ENCODE measurements at places on chromosomes 5 and 9. TPM values are rescaled to one million over a fixed set of nuclear protein-coding genes. Genes with fewer than 3 reads are reported as not detected.

The SHOC1 gene
- total RNA-seq, result not detected

The NR6A1 gene
- total RNA-seq, result under 0.01 TPM

The CMYA5 gene
- 0.26 TPM for total RNA-seq

The WNT8A gene
- not detected for total RNA-seq

The SLC34A1 gene
- not detected for total RNA-seq

The GZMA gene
- not detected for total RNA-seq

The VDAC1 gene
- total RNA-seq, result 293 TPM

The DNM1 gene
- 1.1 TPM for total RNA-seq

The IL3 gene
- not detected for total RNA-seq

The TPPP gene
- 0.93 TPM for total RNA-seq

The CDO1 gene
- total RNA-seq, result 7.4 TPM

The HEMGN gene
- not detected for total RNA-seq

The B4GALT1 gene
- total RNA-seq, result 23.6 TPM

The HAPLN1 gene
- 29.7 TPM for total RNA-seq

The GABRG2 gene
- not detected for total RNA-seq

The ZMYND19 gene
- 16.8 TPM for total RNA-seq

The NUTM2G gene
- not detected for total RNA-seq

The GARIN3 gene
- total RNA-seq, result not detected

The ST6GALNAC6 gene
- 50.1 TPM for total RNA-seq

The ARSK gene
- 9.5 TPM for total RNA-seq

The SH3TC2 gene
- total RNA-seq, result 9.5 TPM

The HAVCR2 gene
- total RNA-seq, result 0.26 TPM

The FPGS gene
- 73.4 TPM for total RNA-seq

The SURF4 gene
- total RNA-seq, result 497 TPM

The WDR38 gene
- not detected for total RNA-seq

The FBN2 gene
- total RNA-seq, result 18.4 TPM

Measured in aortic smooth muscle cell (primary cell).